ENCODE measurements at places on chromosomes 6 and 20.

GRCh38 chr20:62161347-62161746 is 17.8 kb downstream of the SS18L1 start:
- DNase-seq = no peak

- no peak for DNase-seq
Measured at GRCh38 chr20:32037929-32038328, 14.1 kb upstream of the HCK start.

- DNase-seq = no peak
Measured at GRCh38 chr6:40307712-40308111, 279.5 kb downstream of the LRFN2 start.

GRCh38 chr6:31525932-31526591 is 2.7 kb upstream of the MCCD1 start:
- no peak for DNase-seq

- DNase-seq = no peak
Measured at GRCh38 chr6:56475736-56476457, 166.8 kb downstream of the DST start.

DNA sequence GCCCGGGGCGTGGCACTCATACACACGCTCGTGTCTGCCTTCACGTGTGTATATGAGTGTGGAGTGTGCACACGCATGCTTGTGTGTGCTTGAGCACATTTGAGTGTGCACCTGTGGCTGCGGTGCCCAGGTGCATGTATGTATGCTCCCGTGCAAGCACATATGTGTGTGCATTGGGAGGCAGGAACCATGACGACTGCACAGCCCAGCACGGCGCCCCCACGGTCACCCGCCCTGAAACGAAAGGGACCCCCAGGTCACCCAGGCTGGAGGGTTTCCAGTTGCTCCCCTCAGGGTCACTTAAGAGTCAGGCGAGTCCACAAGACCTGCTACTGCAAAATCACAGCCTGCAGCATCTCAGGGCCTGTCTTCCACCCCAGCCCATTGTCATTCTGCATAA is 94.7 kb downstream of the YTHDF1 start:
- DNase-seq = no peak

DNA sequence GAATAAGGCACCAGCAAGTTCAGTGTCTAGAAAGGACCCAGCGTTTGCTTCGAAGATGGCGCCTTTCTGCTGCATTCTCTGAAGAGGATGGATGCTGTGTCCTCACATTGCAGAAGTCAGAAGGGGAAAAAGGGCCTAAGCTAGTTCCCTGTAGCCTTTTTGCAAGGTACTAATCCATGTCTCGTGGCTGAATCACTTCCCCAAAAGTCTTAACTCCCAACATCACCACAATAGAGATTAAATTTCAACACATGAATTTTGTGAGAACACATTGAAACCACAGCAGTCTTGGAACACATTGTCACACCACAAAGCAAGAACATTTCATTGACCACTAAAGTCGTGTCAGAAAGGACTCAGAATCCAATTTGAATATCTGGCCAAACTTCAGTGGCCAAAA is 42.1 kb downstream of the KLHL31 start:
- DNase-seq = no peak

DNA sequence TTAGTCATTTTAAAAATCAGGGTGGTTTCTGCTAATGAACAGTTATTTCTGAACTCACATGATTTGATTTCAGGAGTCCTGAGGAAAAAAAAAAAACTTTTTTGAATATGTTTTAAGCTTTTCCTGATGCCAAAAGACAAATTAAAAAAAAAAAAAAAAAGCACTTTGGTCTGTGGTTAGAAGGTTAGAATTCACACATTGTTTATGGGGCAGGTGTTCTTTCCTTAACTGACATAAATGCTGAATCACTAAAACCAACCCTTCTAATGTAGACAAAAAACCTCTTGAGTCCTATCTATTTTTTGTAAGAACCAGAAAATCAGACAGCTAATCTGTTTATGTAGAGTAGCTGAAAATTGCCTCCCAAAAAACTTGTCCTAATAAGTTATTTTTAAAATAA is 20.4 kb downstream of the THEMIS start:
- DNase-seq = no peak

DNA sequence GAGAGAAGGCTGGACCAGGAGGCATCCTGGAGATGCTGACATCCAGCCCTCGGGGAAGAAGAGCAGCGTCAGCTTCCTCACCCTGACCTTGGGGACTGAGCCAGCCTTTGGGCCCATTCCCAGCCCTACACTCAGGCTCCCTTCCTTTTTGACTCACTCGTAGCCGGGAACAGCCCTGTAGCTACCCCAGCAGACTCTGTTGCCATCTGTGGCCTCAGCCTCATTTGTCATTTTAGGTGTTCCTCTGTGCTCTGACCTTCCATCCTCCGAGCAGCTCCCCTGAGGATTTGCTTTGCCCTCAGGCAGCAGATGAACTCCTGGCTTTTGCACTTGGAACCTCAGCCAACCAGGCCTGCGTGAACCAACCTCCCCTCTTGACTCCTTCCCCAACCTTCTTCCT is 67.5 kb downstream of the ELOVL2 start:
- no peak for DNase-seq

DNA sequence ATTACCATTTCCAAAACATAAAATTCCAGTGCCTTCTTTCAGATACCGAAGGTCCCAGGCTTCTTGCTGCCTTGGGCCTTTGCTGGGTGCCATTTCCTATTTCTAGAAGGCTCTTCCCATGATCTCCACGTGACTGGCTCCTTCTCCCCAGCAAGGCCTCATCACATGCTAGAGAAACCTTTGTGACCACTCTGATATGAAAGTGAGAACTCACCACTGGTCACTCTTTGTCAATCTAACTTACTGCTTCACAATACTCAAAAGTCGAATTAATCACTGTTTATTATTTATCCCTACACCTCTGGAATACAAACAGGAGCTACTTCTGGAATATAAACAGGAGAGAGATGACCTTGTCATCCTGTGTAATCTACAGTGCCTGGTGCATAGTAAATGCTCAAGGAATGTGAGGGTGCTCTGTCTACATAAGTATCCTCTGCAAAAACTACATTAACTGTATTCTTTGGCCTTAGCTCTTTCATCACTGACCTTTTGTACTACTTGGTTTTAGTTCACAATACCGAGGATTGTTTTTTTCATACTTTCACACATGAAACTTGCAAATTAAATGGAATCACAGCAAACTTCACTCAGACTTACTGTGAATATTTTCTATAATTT is 1.6 kb downstream of the STX7 start:
- no peak for DNase-seq

- DNase-seq = no peak
Measured at GRCh38 chr20:38790200-38791053, 15.1 kb upstream of the PPP1R16B start.

DNA sequence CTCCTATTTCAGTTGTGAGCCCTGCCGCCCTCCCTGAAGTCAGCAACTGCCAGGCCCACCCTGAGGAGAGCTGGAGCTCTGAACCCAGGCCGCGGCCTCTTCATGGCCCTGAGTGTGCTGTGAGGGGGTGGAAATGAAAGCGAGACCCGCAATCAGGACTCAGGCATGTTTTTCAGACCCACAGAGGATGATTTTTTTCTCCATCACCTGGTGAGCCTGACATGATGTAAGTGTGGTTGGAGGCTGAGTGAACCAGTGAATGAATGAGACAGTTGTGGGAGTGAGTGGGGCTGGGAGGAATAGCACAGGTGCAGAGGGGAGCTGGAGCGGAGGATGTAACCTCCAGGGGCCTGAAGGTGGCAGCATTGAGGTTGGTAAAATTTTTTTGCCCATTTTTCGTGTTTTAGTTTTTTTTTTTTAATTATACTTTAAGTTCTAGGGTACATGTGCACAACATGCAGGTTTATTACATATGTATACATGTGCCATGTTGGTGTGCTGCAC is 18.3 kb downstream of the RAET1L start:
- peak; percentile 60 for DNase-seq

- DNase-seq = no peak
Measured at GRCh38 chr6:56541030-56541600, 101.6 kb downstream of the DST start.

- DNase-seq = no peak
Measured at GRCh38 chr6:141925001-141925400, 207.7 kb upstream of the GJE1 start.

DNA sequence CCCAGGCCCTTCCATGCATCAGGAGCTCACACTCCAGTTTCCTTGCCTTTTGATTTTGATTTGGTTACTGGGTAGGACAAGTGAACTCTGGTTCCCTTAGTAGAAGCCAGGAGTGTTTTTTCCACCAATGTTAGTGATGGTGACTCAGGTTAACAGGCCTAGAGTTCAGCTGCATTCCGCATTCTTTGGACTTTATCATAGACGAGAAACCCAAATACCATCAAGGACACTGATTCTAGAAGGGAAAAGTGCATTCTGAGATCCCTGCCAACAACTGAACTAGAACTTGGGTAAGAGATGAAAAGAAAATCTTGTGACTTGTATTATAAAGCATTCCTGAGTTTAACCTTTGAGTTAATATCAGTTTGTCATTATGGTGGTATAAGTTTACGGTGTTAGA is 8.9 kb downstream of the GSS start:
- no peak for DNase-seq

DNA sequence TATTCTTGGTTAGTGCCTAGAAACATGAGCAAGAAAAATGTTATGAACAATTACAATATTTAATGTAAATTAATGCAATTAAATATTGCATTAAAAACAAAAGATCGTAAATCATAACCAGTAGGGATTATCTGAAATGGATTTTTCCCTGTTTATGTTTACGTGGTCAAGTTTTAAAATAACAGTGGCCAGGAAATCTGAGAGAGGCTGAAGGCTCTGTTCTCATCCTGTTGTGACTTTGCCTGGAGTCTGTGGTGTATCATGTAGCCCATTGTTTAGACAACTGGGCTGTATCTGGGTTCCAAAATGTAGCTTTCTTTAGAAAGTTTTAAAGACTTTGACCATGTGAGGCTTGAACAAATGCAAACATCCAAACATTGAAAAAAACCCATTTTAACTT is 2.4 kb downstream of the MYO6 start:
- DNase-seq = no peak

DNA sequence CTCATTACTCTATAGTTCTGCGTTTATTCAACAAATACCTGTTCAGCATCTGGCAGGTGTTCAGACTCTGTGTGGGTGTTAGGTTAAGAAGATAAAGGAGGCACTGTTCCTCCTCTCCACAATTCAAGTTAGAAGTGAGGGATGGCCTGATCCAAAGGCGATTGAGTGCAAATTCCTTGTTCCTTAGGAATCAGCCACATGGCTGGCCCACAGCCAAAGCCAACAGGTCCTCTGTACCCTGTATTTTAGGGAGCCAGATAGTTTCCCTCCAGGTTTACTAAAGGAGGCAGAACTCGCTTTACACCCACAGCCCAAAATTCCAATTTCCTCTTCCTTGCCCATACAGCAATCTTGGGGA is 5.0 kb upstream of the CD40 start:
- DNase-seq = no peak

- DNase-seq = no peak
Measured at GRCh38 chr6:161133963-161134362, 139.9 kb downstream of the AGPAT4 start.

- DNase-seq = no peak
Measured at GRCh38 chr6:148952147-148953035, 205.6 kb downstream of the UST start.

- no peak for DNase-seq
Measured at GRCh38 chr20:2449386-2449785, 21.2 kb downstream of the SNRPB start.

GRCh38 chr6:14317387-14317970 is 199.9 kb downstream of the CD83 start:
- DNase-seq = no peak

- DNase-seq = peak; percentile 58
Measured at GRCh38 chr6:136226027-136226673, 24.0 kb downstream of the MTFR2 start.

DNA sequence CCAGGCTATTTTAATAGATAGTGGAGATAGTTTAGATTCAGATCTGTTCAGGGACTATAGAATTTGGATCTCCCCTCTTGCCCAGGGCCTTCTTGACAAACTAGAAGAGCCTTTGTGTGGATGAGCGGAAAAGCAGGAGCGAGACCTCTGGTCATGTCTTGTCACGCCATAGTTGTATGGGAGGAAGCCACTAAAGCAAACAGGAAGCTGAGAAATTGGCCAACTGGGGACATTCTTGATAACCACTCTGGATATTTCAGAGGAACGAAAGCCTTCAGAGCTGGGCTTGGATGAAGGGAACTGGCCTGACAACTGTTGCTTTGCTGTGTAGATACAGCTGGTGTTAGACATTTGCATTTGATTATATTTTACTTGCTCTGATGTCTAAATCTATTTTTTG is 54.1 kb upstream of the EXOC2 start:
- DNase-seq = no peak

- no peak for DNase-seq
Measured at GRCh38 chr6:11763460-11764249, 14.9 kb downstream of the ADTRP start.

DNA sequence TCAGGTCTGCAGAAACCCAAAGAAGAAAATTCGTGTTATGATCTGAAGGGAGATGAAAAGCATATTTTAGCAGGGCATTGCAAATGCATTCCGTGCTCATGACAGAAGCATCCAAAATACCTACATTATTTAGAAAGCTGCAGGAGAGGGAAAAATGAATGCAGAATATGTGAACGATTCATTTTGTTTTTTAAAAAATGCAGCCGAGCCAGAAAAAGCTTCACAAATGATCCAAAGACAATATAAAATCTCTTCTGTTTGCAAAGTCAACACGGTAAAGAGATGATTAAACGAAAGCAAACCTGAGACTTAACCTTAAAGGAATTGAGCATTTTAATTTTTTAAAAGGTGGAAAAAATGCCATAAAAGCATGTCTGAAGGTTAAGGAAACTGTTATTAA is 136.1 kb upstream of the SULF2 start:
- DNase-seq = no peak

- no peak for DNase-seq
Measured at GRCh38 chr20:63589261-63590217, 15.5 kb upstream of the HELZ2 start.

DNA sequence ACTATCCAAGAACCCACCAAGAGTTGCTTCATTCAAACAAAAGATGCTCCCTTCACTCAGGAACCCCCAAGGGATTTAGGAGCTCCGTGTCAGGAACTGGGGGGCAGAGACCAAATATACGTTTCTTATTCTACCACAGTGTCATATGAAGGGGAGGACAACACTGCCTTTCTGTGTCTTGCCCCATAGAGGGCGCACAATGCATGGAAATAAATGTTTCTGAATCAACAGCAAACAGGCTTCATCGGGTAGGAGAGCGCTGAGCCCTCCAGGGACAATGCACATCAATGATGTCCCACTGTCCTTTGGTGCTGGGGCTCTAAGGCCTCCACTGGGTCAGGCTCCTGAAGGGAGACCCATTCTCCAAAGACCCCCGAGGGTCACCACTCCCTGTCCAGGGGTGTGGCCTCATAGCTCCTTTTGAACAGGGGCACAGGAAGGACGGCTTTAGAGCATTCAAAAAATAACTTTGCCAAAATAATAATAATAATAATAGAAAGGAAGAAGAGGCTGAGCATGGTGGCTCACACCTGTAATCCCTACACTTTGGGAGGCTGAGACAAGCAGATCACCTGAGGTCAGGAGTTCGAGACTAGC is 31.1 kb downstream of the PLG start:
- peak; percentile 18 for DNase-seq

GRCh38 chr20:44642203-44643153 is 9.0 kb downstream of the ADA start:
- DNase-seq = peak; percentile 54

GRCh38 chr20:8535403-8536261 is 403.6 kb downstream of the PLCB1 start:
- peak; percentile 12 for DNase-seq
